Fibroblast of skin of left biceps (primary cell): ENCODE measurements at places on chromosomes 1 and 21.

DNA sequence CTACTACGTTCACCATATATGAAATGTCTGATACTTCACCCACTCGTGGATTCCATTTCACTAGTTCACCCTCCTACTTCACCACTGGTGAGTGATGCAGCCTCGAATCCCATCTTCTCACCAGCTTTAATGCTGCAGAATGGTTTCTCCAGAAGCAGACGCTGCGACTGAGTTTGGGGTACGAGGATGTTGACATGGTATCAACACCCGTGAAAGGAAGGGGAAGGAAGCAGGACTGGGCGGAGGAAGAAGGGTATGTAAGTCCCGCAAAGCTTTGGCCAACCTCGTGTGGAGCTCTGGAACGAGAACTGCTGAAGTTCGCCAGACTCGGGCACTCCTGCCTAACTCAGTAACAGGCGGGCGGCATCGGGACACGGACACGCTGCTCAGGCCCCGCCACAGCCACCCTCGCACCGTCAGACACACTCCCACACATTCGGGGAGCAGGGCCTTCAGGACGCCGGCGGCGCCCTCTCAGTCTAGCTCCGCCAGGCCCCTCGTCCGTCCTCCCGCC, 833 bp upstream of the DIP2A start:
- no peak for DNase-seq

GRCh38 chr21:43634618-43635017, 24.7 kb downstream of the HSF2BP start:
- DNase-seq = no peak

DNA sequence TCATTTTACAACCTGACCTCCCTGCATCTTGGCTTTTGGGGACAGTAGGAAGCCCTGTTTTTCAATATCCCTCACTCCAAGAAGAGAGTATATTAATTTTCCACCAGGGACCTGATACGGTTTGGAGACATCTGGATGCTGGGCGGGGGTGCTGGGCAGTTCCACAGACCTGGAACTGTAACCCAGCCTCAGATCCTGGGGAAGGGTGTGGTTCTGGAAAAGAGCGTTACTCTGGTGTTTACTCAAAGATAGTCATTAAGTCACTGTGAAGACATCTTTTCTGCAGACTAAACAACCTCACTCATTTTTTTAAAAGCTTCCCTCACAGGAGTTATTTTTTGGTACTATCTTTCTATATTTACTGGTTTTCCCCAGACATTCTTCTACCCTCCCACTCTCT, 189.8 kb downstream of the CLIC6 start:
- DNase-seq = no peak

GRCh38 chr1:56374026-56374974, 205.1 kb downstream of the PLPP3 start:
- no peak for DNase-seq

DNA sequence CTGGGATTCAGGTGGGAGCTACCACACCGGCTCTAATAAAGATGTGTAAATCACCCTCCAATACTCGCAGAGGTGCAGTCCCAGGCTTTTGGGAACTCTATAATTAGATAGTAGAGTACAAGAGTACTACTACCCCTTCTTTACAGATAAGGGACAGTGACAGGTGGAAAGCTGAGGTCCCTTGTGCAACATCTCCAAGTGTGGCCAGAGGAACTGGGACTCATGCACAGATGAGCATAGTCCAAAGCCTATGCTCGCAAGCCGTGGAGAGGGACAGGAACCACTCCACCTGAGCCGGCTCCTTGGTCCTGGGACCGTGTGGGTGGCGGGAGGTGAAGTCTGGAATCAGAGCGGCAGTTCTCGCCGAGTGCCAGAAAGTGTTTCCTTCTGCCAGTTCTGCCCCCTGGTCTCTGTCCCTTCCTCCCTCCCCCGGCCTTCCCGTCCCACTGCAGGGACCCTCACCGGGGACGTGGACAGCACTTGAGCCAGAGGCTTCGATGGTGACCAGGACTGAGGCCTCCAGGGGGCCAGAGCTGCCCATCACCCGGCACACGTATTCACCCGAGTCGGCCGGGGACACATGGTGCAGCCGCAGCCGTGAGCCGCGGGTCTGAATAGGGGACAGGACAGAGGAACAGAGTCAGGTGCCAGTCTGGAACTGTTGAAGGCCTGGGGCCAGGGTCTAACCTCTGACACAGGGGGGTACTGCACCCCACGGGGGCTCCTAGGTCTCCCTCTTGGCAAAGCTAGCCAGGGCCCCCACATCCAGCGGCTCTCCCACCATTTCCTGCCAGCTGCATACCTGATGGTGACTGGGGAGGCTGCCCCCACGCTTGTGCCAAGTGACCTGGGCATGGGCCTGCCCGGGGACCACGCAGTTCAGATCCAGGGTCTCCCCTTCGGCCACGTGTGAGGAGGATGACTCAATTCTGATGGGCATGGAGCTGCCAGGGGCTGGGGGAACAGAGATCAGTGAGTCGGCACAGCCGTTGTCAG, 33.9 kb downstream of the LDLRAD2 start:
- no peak for DNase-seq

- no peak for DNase-seq
Observed at GRCh38 chr1:234838820-234839219, 228.8 kb upstream of the IRF2BP2 start.

GRCh38 chr21:41509733-41510132, 1.8 kb upstream of the TMPRSS2 start:
- DNase-seq = no peak

GRCh38 chr1:218498056-218498938, 153.2 kb downstream of the TGFB2 start:
- no peak for DNase-seq

DNA sequence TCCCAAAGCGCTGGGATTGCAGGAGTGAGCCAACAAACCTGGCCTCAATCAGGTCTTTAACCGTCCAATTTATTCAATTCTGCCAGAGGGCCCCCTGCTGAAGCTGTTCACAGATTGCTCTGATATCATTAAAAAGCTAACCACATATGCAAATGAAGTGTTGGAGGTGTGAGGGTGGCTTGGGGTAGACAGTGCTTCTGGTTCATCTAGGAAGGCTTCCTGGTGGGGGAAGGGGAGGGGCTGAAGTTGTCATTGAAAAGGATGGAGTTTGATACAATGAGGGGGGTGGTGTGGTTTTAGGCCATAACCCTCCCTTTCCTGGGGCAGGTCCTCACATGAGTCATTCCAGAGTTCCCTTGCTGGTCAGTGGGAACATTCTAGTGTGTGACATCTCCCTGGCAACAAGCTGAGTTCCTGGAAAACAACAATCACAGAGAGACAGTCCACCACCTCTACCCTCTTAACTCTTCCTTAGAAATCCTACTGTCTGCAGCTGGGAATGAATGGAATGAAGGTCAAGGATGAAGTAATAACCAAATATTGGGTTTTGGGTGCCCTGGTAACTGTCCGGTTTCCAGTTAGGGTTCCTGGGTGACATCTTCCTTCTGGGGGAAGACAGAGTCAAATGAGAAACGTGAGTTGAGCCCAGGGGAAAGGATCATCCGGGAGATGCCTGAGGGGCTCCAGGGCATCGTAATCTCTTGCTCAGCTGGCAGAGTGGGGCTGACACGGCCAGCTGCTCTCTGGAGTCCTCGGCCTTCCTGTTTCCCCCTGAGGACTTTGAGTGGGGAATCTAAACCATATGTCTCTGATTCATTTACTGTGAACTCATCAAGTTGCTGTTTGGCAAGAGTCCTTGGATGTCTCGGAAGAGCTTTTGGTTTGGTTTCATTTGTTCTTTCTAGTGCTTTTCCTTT, 32.2 kb downstream of the BATF3 start:
- peak; percentile 87 for DNase-seq

DNA sequence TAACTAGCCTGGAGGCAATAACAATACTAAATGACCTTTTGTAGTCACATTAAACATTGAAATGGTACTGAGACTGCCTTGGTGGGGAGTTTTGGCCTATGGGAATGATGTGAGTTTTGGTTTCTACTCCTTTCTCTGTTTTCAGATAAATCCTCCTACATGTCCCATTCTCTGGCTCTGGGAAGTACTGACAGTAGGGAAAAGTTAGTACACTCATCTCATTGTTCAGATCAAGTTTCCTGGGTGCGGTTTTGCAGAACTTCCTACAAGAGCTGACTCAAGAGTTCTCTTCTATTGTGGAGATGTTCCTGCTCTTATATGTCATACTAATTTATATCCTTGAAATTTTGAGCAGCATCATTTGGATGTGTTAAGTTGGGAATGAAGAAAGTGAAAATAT, 74.2 kb upstream of the MACF1 start:
- no peak for DNase-seq
